ENCODE measurements at places on chromosomes 2 and 18.
A peak's percentile ranks its signal among the peaks of the same experiment; 100 is the strongest.

DNA sequence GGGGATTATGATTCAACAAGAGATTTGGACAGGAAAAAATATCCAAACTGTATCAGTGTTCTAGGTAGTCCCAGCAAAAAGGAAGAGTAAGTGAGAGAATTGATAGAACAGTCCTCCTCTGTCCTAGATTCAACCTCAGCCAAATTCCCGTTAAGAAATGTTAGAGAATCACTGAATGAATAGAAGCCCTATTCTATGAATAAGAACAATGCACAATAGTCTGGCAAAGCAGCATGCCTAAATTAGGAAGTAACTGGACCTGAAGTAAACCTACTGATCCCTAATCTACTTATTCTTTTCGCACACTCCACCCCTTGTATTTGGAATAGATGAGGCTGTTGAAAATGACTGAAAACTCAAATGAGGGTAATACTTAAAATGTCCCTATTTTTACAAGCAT lies 1665.5 kb downstream of the LRP1B start:
- no peak for DNase-seq

GRCh38 chr2:35503311-35503710 lies 852.3 kb upstream of the CRIM1 start:
- no peak for DNase-seq

- no peak for DNase-seq
These were observed 656.4 kb downstream of the MBD2 start for GRCh38 chr18:53567929-53568574.

- no peak for DNase-seq
These were observed 1693.4 kb upstream of the SLC39A10 start for GRCh38 chr2:193963472-193964119.

DNA sequence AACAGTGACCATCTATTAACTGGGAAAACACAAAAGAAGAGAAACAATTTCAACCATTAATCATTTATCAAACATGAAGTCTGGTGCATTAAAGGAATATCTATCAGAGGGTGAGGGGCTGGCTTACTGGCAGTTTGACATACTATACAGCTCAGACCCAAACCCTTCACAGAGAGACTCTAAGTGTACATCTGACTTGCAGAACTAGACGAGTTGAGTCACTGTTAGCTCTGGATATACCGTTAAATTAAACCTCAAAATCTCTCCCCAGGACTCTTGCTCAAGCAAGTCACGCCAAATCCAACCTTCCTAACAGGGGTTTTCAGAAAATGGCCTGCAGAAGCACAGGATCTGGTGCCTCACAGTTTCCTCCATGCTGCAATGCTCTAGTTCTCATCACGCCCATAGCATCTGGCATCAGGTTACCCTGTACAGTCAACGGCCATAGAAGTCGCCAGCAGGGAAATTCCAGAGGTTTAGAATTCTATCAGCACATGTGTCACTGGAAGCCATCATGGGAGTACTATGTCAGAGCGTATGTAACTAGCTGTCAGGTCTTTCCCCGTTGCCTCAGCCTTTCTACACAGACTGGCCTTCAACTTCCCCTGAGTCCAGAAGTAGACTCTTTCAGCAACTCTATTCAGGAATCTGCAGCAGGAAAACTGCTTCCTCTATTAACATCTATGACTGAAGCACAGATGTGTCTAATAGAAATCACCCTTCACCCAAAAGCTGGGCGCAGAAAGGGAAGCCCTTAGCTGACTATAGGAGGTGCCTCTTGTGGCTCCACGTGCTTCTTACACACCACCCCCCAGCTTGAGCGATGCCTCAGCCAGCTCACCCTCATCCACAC lies 9.3 kb downstream of the TGOLN2 start:
- DNase-seq = peak; percentile 41

GRCh38 chr2:19801367-19802080 lies 100.3 kb downstream of the TTC32 start:
- DNase-seq = no peak

- no peak for DNase-seq
These were observed 25.8 kb upstream of the TMEM182 start for GRCh38 chr2:102736110-102736409.
